ENCODE measurements at places on chromosomes 2 and 18.

- no peak for DNase-seq
Observed at GRCh38 chr2:237915576-237915975, 51.2 kb upstream of the UBE2F start.

GRCh38 chr2:240872317-240873097 is 3.9 kb downstream of the AGXT start:
- DNase-seq: no peak

DNA sequence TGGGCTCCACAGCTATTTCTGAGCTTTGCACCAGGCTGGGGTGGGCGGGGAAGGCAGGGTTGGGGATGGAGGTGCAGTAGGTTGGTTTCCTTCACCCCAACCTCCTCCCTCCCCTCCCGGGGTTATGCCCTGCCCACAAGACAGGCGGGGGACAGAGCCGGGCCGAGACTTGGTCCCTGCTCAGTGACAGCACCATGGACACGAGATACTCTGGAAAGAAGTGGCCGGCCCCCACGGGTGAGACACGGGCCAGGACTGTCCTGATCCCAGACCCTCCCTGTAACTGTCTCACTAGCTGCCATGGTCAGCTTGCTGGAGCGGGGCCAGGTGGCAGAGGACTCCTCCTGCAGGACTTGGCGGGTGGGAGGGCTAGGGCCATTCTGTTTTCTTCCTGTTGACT is 59.7 kb downstream of the DYSF start:
- no peak for DNase-seq

- no peak for DNase-seq
Observed at GRCh38 chr2:10883066-10883465, 28.7 kb upstream of the KCNF1 start.

- no peak for DNase-seq
Observed at GRCh38 chr2:25286025-25286400, 55.7 kb downstream of the DNMT3A start.

- DNase-seq: peak; percentile 11
Observed at GRCh38 chr2:45497355-45497754, 113.7 kb downstream of the SRBD1 start.

DNA sequence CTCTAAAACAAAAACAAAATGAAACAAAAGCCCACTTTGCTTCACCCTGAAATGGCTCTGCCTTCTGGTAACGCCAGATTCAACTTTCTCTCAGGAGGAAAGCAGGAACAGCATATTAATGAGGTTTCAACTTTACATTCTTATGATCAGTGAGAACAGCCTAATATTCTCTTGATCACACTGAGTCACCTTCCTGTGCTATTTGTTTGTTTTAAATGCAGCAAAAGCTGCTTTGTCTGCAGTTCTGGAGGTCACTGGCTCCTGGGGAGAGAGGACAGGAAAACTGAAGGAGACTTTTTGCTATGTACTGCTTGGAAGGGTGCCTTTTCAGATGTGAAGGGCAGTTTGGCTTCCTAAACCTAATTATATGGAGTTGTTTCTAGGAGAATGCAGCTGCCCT is 48.1 kb downstream of the MAIP1 start:
- no peak for DNase-seq

- DNase-seq: no peak
Observed at GRCh38 chr2:242056026-242056425, 186.5 kb downstream of the RTP5 start.

GRCh38 chr2:44495544-44495943 is 133.8 kb downstream of the CAMKMT start:
- DNase-seq: no peak

- no peak for DNase-seq
Observed at GRCh38 chr2:226771067-226771466, 28.6 kb downstream of the IRS1 start.

GRCh38 chr2:205700331-205701132 is 18.2 kb downstream of the NRP2 start:
- no peak for DNase-seq

GRCh38 chr18:47726550-47726949 is 203.9 kb downstream of the SMAD2 start:
- DNase-seq: no peak

DNA sequence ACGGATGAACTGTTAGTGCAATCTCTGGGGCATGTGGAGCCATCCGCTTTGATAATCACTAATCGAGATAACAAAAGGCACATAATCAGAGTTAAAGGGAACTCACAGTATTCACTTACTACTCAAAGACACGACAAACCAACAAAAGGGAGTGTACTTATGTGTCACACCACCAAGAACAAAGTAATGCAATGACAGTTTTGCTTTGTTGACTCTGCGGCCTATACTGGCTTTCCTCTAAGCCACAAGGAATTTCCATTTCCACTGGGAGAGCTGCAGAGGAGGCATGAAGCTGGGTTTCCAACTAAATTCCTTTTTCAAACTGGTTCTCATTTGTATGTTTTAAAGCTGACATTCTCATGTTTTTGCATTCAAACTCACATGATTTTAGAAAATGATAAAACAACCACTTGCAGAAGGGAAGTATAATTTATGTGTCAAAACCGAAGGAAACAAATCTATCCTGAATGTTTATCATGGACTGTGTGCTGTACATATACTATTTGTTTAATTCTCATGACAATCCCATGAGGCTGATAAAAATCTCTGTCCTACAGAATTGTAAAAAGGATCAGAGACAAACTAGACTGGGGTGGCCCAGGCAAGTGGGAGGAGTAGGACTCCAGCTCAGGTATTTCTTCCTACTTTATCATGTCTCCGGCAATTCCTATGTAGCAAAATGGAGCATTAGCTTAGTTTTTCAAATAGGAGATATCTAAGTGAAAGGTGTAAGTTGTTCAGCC is 149.6 kb upstream of the SMAD7 start:
- DNase-seq: no peak

GRCh38 chr2:97911922-97912575 is 83.7 kb downstream of the TMEM131 start:
- DNase-seq: no peak

DNA sequence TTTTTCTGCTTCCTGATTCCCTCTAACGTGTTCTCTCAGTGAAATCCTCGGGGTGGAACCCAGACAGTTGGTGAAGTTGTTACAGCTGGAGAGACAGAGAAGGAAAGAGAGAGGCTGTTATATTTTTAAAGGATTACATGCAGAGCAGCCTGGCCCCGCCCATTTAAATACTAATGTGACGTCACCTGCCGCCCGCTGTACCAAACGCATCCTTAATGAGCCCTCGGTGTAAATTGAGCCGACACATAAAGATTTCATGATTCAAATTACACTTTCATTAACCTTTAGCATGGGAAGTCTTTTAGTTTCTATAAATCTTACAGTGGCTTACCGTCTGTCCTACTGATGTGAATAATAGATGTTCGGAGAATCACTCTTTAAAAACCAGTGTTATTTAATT is 164.0 kb upstream of the SIX3 start:
- DNase-seq: no peak

GRCh38 chr2:56474412-56475158 is 290.8 kb downstream of the CCDC85A start:
- DNase-seq: no peak

GRCh38 chr18:59085797-59086196 is 53.9 kb upstream of the SEC11C start:
- no peak for DNase-seq

- no peak for DNase-seq
Observed at GRCh38 chr2:175251425-175252041, 70.0 kb upstream of the ATP5MC3 start.

DNA sequence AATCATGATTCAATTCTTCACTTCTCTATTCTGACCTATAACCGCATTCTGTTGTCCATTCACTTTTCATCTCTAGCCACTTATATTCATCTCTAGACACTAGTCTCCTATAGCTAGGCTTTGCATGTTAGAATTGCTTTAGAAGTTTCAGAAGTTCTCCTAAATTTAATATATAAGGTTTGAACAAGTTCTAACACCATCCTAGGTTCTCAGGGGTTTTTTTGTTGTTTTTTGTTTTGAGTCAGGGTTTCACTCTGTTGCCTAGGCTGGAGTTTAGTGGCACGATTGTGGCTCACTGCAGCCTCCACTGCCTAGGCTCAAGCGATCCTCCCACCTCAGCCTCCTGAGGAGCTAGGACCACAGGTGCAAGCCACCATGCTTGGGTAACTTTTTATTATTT is 19.9 kb downstream of the WDSUB1 start:
- DNase-seq: no peak

- no peak for DNase-seq
Observed at GRCh38 chr18:26757263-26758019, 108.1 kb downstream of the AQP4 start.
